ENCODE measurements at places on chromosomes 1 and 21. TPM values are rescaled to one million over a fixed set of nuclear protein-coding genes. Genes with fewer than 3 reads are reported as not detected.

DNA sequence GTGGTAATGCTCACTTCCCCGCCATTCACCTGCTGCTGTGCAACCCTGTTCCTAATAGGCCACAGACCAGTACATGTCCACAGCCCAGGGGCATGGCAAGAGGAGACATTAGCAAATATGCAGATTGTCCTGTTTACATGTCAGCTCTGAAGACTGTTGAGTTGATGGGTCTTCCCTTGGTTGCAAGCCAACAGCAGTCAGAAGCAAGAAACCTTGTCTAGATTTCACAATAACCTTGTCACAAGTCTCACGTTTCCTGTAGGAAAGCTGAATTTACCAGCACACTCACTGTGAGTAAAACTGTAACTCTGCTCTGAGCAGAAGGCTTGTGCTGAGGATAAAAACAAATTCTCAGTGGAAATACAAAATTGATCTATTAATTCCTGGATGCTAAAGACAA is 195.1 kb downstream of the HLX start:
- no peaks in the 10 kb centered on the region for H3K27me3 ChIP-seq
- H3K4me3 ChIP-seq: no peak overlapping the region
- H3K36me3 ChIP-seq: no peaks in the 10 kb centered on the region
- no peak for DNase-seq

Gene SELL
- total RNA-seq: 136 TPM

- H3K27ac ChIP-seq: no peak overlapping the region
- H3K27me3 ChIP-seq: no peaks in the 10 kb centered on the region
- H3K4me1 ChIP-seq: no peaks in the 10 kb centered on the region
- H3K36me3 ChIP-seq: no peaks in the 10 kb centered on the region
- no peak for DNase-seq
These were observed 315.9 kb downstream of the PRDM2 start for GRCh38 chr1:14015917-14016316.

GRCh38 chr1:43152866-43153265 is 19.2 kb downstream of the EBNA1BP2 start:
- no peak overlapping the region for H3K4me3 ChIP-seq
- H3K27me3 ChIP-seq: peaks cover 7% of the 10 kb centered on the region
- H3K27ac ChIP-seq: no peak overlapping the region
- H3K4me1 ChIP-seq: no peaks in the 10 kb centered on the region
